ENCODE measurements at places on chromosomes 2 and 18.

GRCh38 chr2:108458082-108458481 is 9.1 kb downstream of the GCC2 start:
- peaks cover 64% of the 10 kb centered on the region for H3K36me3 ChIP-seq
- H3K27ac ChIP-seq = no peak overlapping the region
- H3K27me3 ChIP-seq = no peaks in the 10 kb centered on the region
- no peak overlapping the region for H3K4me3 ChIP-seq
- DNase-seq = no peak
- peaks cover 61% of the 10 kb centered on the region for H3K4me1 ChIP-seq

GRCh38 chr2:237483018-237483731 is 3.9 kb upstream of the MLPH start:
- DNase-seq = no peak
- H3K4me1 ChIP-seq = no peaks in the 10 kb centered on the region
- no peaks in the 10 kb centered on the region for H3K36me3 ChIP-seq
- H3K27me3 ChIP-seq = peaks cover 88% of the 10 kb centered on the region
- no peak overlapping the region for H3K27ac ChIP-seq

DNA sequence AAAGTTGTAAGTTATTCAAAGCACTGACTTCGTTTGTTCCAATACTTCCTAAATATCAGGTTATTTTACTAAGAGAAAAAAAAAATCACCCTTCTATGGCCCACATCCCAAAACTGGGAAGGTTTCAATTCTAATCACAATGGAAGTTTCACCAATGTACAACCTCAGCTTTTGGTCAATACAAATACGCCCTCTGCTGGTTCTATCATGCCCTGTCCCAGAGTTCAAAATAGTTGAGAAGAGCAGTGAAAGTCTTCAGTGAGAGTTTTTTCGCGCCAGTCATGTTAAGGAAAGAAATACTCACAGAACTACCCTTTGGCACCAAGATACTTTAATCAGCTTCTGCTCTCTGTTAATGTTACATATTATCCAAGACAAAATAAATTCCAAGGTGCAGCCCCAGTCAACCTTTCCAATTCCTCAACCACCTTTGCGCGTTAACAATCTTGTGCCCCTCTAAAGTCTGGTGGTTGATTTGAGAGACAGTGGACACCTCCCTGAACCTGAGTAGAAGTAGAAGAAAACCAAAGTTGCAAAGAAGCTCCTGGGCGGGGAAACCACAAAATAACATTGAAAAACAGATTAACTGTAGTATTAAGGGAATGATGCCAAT is 59.9 kb downstream of the SUMO1 start:
- H3K27ac ChIP-seq = no peak overlapping the region
- DNase-seq = peak; percentile 17
- H3K27me3 ChIP-seq = peaks cover 4% of the 10 kb centered on the region
- H3K36me3 ChIP-seq = no peaks in the 10 kb centered on the region

DNA sequence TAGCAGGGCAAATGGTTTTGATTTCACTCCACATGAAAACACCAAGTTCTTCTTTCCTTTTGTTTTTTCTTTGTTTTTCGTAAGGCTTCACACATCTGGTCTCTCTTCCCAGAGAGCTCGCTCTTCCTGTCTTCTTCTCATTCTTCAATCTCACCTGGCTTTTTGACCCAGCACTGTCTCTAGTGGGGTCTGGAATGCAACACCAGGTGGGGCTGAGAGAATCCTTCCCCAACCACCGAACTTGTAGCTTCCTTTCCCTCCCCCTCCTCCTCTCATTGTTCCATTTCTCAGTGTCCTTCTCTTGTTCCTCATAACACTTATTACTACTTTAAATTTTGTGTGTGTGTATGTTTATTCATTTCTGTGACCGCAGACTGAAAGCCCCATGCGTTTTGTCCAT is 13.5 kb upstream of the PIEZO2 start:
- no peaks in the 10 kb centered on the region for H3K36me3 ChIP-seq
- DNase-seq = no peak
- H3K4me1 ChIP-seq = peaks cover 5% of the 10 kb centered on the region
- peaks cover 43% of the 10 kb centered on the region for H3K27me3 ChIP-seq
- no peak overlapping the region for H3K4me3 ChIP-seq
- no peak overlapping the region for H3K27ac ChIP-seq

DNA sequence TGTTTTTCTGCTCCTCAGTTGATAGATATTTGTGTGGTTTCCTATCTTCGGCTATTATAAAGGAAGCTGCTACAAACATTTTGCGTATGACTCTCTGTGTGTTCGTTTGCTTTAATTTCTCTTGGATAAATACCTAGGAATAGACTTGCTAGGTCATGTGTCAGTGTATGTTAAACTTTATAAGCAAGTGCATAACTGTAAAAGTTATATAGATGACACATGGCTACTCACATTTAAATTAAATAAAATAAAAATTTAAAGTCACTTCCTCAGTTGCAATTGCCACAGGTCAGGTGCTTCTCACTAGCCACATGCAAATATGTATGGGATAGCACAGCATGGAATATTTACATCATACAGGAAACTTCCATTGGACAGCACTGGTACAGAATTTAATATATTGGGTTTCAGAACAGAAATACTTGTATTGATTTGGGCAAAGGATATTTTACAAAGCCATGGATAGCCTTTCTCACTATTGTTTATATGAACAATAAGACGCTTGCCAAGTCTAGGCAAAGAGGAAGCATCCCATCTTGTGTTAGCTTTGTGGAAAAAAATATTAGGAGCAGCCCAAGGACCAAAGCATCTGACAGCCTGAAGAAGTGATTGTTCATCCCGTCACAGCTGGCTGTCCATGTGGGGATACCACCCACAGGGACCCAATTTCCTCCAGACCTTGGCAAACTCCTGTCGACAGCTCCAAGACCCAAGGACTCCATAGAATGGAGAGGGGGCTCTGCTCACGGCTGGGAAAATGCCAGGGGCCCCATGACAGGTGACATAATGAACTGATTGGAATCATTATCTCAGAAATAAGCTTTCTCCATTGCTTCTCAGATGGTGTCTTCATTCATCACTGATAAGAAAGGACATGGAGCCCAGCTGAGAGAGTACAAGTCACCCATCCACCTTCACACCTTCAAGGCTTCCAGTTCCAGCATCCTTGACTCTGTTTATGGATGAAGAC is 196.7 kb downstream of the SH3BP4 start:
- H3K27ac ChIP-seq = no peak overlapping the region
- H3K27me3 ChIP-seq = peaks cover 60% of the 10 kb centered on the region
- no peaks in the 10 kb centered on the region for H3K4me1 ChIP-seq
- DNase-seq = no peak
- H3K4me3 ChIP-seq = no peak overlapping the region

- H3K27me3 ChIP-seq = peaks cover 5% of the 10 kb centered on the region
- no peak overlapping the region for H3K27ac ChIP-seq
- H3K4me1 ChIP-seq = no peaks in the 10 kb centered on the region
- H3K4me3 ChIP-seq = no peak overlapping the region
- no peaks in the 10 kb centered on the region for H3K36me3 ChIP-seq
These were observed 22.6 kb downstream of the FER1L5 start for GRCh38 chr2:96665083-96665569.

- peaks cover 16% of the 10 kb centered on the region for H3K27me3 ChIP-seq
- DNase-seq = no peak
- no peak overlapping the region for H3K27ac ChIP-seq
These were observed 14.4 kb upstream of the MRPL19 start for GRCh38 chr2:75632091-75632701.

Data from stimulated activated naive B cell treated with anti-CD40 and anti-IgM and Interleukin-4, amounts not matched to agents 10 μg/mL and 1 μg/mL and 100 μg/mL, for 72 hours (primary cell).